Epithelial cell of proximal tubule (primary cell): ENCODE measurements at places on chromosomes 7 and 10.

- no peak for DNase-seq
These were observed 808.5 kb downstream of the PHTF2 start for GRCh38 chr7:78607099-78607498.

DNA sequence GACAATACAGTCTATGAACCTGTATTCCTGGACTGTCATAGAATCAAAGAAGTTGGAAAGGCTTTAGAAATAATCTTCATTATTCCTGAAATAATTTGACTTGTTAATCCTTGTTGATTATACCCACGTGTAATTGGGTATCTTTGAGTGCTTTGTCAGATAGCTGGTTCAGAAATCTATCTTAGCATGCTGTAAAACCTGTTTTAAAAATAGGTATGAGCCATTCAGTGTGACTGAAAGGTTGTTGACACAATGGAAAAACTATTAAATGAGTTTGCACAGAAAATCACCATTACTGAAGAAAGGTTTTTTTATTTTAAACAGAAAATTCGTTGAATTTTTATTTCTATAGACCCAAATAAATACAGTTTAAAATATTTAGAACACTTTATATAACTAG is 38.7 kb downstream of the PHTF2 start:
- DNase-seq, result no peak

GRCh38 chr7:44880317-44881018 is 4.9 kb downstream of the PURB start:
- DNase-seq, result no peak

DNA sequence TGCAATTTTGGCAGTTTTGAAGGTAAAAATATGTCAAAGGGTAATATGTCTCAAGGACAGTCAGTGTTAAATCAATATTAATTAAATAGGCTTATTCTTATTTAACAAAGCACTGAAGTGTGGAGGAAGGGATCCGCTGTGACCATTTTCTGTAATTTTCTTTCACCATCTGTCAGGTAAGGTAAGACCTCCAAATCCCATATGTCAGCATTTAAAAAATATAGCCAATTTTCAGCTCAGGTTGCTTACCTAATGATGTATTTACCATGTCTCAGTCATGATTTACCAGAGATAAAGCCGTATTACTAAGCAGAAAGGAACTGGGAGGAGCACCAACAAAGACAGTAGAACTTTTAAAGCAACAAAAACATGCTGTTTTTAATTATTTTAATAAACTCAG is 683.9 kb downstream of the CCSER2 start:
- DNase-seq, result no peak

GRCh38 chr7:28668085-28668484 is 255.8 kb downstream of the CREB5 start:
- DNase-seq, result no peak

DNA sequence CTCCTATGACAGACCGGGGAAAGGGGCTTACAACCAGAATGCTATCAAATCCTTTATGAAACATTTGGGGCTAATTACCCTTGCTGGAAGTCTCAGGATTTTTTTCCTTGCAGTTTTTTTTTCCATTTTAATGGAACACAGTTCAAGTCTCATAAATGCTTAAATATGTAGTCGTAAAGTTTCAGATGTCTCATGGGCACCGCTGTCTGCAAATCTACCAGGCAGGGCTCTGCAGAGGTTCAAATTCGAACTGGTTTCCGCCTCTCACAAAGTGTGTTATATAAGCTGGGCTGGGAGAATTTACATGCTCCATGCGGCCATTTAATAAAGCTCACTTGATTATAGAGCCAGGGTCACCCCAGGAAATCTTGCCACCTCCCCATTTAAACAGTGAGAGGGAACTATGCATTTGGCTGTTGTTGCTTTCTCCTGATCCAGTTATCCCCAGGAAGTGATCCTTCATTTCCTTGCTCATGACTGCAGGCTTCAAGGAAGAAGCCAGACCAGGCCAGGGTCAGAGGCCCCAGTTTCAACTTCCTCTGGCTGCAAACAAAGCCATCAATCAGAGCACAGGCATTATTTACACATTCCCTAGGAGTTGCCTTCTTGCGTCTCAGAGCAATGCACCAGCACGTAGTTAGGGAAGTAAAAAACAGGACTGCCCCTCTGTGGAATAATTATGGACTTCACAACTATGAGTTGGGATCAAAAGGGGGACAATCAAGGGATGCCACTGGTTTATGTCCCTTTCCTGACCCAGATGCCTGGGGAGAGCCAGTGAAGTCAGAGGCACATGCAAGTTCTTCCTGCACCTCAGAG is 358.8 kb downstream of the PRPF18 start:
- no peak for DNase-seq

GRCh38 chr7:131076711-131077181 is 250.9 kb upstream of the MKLN1 start:
- DNase-seq, result no peak

- no peak for DNase-seq
These were observed 189.3 kb downstream of the POLR1F start for GRCh38 chr7:19519443-19520021.

- DNase-seq, result no peak
These were observed 78.6 kb upstream of the DYNC1I1 start for GRCh38 chr7:95693551-95694333.

- no peak for DNase-seq
These were observed 403.1 kb downstream of the ADRA2A start for GRCh38 chr10:111479966-111480365.

- no peak for DNase-seq
These were observed 153.1 kb downstream of the ZNF365 start for GRCh38 chr10:62527019-62527827.

GRCh38 chr7:22639396-22639795 is 87.6 kb upstream of the IL6 start:
- no peak for DNase-seq

DNA sequence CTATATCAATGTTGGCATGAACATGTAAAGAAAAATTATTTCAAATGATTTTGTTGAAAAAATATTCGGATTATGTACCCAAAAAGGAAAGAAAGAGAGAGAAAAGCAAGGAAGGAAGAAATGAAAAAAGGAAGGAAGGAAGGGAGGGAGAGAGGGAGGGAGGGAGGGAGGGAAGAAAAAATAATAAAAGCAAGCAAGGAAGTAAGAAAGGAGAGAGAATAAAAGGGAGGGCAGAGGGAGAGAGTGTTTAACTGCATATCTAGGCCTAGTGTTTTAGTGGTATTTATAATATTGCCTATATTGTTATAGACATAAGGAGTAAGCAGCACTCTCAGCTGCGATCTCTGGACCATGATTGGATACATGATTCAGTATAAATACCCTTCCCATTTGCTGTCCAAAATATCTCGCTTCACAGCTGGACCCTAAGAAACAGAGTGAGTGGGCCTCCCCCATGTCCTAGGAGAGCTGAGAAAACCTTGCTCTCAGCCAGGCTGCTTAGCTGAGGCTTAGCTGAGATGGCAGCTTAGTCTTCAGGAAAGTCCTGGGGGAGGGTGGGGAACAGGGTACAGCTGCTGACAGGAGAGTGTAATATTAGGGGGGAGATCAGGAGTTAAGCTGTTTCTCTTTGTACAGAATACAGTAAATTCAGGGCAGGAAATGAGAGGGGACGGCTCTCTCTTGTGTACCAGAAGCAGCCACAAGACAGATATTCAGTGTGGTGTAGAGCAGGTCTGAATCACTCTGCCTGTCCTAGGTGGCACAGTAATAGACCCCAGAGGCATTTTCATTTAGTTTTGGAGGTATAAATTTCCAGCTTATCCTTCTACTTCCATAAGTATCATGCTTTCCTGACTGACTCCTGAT is 66.8 kb upstream of the TARP start:
- DNase-seq, result no peak

GRCh38 chr7:6323967-6324701 is 51.7 kb upstream of the CYTH3 start:
- DNase-seq, result no peak

DNA sequence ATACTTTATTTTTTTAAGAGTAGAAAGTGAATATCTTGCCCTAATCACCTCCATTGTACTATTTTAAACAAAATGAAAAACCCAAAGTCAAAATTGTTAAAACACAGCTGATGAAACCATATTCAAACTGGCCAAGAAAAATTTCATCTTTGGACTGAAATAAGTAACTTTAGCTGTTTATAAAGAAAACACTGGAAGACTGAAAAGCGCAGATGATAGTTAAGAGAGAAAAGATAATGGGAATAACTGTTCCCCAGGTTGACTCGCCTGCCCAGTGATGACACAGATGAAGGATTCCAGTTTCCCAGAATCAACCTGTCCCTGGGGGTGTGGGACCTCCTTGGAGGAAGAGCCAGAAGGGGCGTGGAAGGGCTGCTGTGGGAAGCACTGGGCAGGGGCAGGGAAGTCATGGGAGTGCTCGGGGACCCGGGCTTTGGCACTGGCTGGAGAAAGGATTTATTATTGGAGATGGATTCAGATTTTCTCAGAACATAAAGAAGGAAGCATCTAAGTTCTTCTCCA is 43.1 kb downstream of the DENND2A start:
- no peak for DNase-seq

DNA sequence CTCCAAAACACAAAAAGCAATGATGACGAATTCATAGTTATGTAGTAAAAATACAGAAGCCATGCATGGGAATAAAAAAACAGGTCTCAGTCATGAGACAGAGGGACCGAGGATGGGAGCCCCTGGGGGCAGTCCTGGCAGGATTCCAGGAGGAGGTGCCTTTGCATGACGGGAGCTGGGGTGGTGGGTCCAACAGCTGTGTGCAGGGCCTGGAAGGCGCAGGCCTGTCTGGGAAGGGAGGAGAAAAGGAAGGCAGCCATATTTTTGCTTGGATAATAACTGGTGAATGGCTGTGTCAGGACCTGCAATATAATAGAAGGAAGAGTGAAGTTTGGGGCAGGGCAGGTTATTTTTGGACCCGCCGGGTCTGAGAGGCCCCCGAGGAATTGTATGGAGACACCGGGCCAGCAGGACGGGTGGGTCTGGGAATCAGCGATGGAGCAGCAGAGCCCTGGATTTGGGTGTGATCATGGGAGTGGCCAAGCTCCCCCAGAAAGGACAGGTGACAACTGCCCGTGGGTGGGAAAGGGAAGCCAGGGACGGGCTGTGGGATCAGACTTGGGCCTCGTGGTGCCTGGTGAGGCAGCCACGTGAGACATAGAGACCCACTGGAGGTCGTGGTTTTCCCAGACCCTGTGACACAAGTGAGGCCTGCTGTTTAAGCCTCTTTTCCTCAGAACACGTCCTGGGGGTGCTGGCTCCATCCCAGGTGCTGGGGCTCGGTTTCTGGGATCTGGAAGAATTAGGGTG is 2.9 kb upstream of the JAKMIP3 start:
- DNase-seq, result no peak

GRCh38 chr7:44445986-44446671 is 44.3 kb downstream of the NUDCD3 start:
- no peak for DNase-seq

DNA sequence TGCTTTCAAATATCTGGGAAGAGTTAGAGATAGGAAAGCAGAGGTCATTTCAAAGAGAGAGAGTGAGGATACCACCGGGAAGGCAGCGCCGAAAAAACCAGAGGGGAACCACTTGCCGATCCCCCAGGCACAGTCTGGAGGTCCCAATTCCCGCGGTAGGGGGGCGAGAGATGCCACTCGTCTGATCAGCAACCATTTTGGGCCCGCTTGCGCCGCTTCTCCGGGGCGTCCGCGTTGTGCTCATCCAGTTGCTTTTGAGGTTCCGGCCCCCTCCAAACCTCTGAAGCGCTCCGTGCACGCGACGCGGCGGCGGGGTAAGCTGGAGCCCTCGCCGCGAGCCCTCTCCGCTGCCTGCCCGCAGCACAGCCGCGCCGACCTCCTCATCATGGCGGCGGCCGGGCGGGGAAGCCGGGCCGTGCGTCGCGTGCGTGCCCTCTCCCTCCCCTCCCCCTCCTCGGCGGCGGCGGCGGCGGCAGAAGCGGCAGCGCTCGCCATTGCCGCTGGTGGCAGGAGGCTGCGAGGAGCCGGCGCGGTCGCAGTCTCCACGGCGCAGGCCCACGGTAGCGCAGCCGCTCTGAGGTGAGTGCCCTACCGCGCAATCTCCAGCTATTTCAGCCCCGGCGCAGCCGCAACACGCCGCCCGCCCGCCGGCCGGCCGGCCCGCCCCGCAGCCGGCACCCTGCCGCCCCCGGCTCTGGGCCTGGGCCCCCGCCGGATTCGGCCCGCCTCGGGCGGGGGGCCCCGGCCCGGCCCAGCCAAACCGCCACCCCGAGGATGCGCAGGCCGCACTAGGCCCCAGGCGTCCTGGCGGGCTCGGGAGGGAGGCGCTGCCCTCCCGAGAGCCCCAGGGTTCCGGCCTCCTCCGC is at the start of gene NRF1:
TSS of gene NRF1 (plus strand) at position 475 of the 866 bp plus-strand sequence. CDS start 45,632 bp downstream, outside the sequence.
- DNase-seq, result no peak

DNA sequence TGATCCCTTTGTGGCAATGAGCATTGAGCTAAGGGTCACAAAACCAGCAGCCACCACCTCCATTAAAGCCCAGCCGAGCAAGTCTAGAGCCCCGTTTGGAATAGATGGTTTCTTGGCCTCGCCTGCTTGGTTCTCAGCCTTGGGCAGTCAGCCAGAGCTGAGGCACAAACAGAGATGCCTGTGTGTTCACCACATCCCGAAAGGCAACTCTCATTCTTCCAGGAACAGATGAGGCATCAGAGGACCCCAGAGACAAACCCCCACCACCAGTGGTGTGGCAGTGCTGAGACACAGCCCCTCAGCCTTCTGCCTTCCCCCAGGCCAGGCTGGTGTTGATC is 203.3 kb upstream of the ZMIZ1 start:
- DNase-seq, result no peak

GRCh38 chr7:157138101-157138423 is 664 bp upstream of the UBE3C start:
- DNase-seq, result no peak

DNA sequence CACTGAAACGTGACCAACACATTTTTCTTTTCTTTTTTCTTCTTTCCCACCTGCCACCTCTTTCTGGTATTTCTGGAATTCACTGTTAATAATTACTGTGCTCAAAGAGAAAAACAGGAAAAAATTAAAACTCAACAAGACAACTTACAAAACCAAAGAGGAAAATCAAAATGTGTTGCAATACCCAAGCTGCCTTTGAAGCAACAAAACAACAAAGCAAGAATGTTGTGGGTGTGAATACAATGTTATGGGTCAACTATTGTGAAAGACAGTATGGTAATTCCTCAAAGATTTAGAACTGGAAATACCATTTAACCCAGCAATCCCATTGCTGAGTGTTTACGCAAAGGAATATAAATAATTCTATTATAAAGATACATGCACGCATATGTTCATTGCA is 415.1 kb downstream of the GFRA1 start:
- peak; percentile 75 for DNase-seq

- no peak for DNase-seq
These were observed 145.7 kb downstream of the PRPF18 start for GRCh38 chr10:13732465-13732881.

DNA sequence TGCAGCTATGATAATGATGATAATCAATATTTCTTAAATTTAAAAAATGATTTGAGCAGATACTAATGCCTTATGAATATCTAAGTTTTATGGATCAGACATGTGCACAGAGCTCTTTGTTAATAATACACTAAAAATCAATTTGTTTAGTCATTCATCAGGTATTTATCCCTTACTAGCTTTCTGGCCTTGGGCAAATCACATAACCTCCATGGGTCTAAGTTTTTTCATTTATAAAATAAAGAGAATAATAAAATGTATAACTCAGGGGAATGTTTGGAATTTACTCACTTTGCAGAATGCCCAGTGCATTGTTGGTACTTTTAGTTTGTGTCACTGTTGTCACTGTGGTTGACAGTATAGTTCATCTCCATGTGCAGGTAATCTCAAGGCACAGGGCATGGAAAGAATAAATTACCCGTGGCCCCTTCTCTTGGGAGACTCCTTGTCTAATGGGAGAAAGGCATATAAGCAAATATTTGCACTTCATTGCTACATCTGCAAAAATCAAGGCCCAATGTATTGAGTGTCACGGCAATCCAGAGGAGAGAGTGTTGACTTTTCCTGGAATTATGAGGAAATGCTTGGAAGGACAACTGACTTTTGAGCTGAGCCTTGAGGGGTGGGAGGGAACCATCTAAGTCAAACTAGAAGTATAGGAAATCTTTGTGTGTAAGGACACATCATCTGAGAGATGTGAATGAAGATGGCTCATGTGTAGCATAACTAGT is 64.7 kb upstream of the CTTNBP2 start:
- no peak for DNase-seq
